ENCODE measurements at places on chromosomes 2 and 18. TPM values are rescaled to one million over a fixed set of nuclear protein-coding genes. Genes with fewer than 3 reads are reported as not detected.

DNA sequence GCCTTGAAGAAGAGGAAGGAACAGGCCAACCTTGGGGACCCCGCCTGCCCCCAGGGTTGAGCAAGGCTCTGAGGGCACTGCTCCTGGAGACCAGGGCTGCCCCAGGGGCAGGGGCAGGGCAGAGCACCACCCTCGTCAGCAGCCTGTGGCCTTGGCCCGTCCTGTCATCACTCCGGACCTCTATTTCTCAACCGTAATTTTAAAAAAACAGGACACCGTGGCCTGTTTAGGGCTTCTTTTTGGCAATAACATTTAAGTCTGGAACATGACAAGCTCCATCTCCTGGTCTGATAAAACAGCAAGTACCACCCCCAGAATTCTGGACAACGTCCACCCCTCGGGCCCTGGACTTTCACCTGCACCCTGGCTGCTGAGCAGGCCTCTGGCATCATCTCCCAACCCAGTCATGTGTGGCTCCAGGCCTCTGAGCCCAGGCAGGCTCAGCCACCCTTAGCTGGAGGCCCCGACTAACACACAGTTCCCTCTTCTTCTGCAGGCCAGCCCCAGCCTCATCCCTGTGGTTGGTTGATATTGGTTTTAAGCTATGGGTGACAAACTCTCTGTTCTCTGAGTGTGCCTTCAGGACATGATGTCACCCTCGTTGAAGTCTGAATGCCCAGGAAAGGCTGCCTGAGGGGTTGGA, 22.6 kb upstream of the ID2 start:
- H3K36me3 ChIP-seq = peaks cover 5% of the 10 kb centered on the region

Gene ACKR3
- total RNA-seq = 44.6 TPM

Gene HSPD1
- 375 TPM for total RNA-seq

Gene VIT
- total RNA-seq = 1.4 TPM

DNA sequence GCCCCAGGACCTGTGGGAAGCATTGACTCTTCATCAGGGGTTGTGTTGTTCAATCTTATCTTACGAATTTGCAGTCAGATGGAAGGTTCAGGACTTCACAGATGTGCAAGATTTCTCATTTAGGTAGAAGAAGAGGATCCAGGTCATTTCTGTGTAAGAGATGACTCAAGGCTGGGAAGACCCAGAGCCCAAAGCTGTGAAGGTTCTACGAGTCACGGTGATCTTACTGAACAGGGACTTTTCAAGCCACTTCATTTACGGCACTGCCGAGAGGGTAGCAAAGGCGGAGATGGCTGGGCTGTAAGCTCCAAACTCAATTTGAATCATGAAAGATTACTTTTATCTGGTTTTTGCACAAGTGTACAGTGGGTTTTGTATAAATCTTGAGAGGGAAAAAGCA, 228.0 kb upstream of the MEX3C start:
- peak overlapping the region; percentile 86 for H3K27ac ChIP-seq
- H3K27me3 ChIP-seq = no peaks in the 10 kb centered on the region
- H3K4me3 ChIP-seq = no peak overlapping the region
- H3K4me1 ChIP-seq = peaks cover 19% of the 10 kb centered on the region
- H3K36me3 ChIP-seq = no peaks in the 10 kb centered on the region

DNA sequence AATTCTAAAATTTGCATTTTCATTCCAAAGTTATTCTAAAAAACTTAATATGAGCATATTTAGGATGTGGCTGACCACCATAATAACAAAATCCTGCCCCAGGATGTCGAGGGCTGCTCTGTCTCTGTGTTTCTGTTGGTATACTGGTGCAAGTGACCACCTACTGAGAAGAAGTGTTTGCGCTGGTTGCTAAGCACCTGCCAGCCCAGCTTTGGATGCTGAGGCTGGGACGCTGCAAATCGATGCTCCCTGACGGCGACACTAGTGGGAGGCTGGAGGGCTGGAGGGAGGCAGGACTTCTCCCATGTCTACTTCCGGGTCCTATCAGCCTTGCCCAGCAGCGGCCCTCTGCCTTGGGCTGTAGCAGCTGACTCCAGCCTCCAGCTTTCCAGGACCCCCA, 45.0 kb downstream of the LAMA1 start:
- H3K4me1 ChIP-seq = peaks cover 17% of the 10 kb centered on the region
- no peak overlapping the region for H3K4me3 ChIP-seq
- H3K27ac ChIP-seq = no peak overlapping the region
- no peak for DNase-seq
- no peaks in the 10 kb centered on the region for H3K27me3 ChIP-seq

- peak overlapping the region; percentile 21 for H3K4me3 ChIP-seq
- peaks cover 24% of the 10 kb centered on the region for H3K4me1 ChIP-seq
- H3K27ac ChIP-seq = peak overlapping the region; percentile 76
- peaks cover 31% of the 10 kb centered on the region for H3K36me3 ChIP-seq
These were observed 8.1 kb downstream of the METTL21A start for GRCh38 chr2:207617011-207617671.

Gene DIPK1C
- 0.36 TPM for total RNA-seq

DNA sequence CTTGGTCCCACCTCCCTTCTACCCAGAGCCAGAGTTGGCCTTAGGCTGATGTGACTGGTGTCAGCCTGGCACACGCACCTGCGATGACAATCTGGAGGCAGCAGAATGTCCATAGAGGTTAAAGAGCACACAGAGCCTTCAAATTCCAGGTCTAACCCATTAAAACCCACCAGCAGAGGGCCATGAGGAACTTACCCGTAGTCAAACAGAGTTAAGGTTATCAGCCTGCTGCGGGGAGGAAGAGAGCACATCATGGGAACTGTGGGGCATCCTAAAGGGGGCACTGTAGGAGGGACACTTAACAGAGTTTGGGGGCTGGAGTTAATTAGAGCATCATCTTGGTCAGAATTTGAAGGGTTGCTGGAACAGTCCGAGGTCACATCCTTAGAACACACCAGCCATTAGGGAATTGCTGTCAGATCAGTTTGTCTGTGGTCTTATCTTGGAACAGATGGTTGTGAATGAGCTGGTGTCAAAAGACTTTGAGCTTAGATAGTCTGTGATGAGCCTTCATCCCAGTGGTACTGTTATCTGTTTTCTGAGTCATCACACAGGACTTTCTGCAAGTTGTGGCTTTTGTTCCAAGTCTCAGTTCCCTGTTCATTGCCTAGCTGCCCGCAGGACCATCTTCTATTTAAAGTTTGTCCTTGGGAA, 248.6 kb downstream of the LOXHD1 start:
- H3K4me3 ChIP-seq = no peak overlapping the region
- H3K36me3 ChIP-seq = no peaks in the 10 kb centered on the region

DNA sequence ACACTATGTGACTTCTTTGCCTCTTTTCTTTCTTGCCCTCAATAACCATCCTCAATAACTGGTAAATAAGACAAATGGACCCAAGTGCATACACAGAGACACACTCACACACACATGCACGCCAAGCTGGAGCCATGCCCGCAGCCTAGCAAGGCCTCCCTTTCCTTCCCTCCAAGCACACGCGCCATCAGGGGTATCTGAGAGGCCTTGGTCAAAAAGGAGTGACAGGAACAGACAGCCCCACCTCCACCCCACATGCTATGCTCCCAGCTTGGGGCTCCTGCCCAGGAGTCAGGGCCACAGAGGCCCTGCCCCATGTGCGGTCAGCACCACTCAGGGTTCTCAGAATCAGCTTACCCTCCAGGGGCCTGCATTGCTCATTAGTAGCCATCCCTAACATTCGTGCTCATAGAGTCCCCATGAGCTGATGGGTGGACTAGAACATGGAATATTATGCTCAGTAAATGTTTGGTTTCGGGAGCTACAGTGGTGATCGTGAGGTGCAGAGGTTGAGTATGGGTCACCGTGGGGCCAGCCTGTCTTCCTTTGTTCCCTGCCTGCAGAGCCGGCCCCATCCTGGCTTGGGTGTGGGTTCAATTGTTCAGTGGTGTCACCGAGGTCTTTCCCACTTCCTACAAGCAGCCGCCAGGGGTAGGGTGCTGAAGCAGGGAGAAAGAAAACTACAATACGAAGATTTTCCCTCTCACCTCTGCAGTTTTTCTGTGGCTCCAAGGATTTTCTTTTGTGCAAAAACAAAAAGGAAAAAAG, 158.2 kb upstream of the RAB12 start:
- no peak overlapping the region for H3K27ac ChIP-seq
- no peaks in the 10 kb centered on the region for H3K4me1 ChIP-seq
- no peak for DNase-seq
- H3K36me3 ChIP-seq = no peaks in the 10 kb centered on the region

GRCh38 chr2:187504312-187504921, 49.8 kb downstream of the TFPI start:
- H3K27me3 ChIP-seq = no peaks in the 10 kb centered on the region
- DNase-seq = no peak
- peak overlapping the region; percentile 40 for H3K4me3 ChIP-seq
- H3K36me3 ChIP-seq = no peaks in the 10 kb centered on the region
